ENCODE measurements at places on chromosomes 6 and 20.
A peak's percentile ranks its signal among the peaks of the same experiment; 100 is the strongest.

GRCh38 chr6:133136177-133136880, 104.8 kb upstream of the EYA4 start:
- no peak for DNase-seq

GRCh38 chr6:11650025-11650696, 112.6 kb downstream of the TMEM170B start:
- DNase-seq: no peak

DNA sequence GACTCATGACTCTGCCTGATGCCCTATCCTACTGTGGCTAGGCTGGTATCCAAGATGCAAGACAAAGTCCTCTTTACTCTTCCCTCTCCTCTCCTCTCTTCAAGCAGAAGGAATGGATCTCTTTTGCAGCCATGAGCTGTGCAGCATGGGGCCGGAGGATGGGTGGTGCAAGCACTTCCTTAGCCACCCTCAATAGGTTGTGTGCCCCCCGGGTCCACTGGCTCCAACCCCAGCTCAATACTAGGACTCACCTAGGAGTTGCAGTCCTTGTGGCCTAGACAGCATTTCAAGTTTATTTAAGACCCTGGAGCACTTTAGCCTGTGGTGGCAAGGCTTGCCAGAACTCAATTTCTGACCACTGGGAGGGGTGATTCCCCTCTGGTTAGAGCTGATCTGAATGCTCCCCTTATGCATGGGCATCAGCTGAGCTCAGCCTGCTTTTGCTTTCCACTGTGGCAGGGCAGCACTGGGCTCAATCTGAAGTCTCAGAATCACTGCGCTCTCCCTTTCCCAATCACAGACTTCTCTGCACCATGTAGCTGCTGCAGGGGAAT, 29.0 kb upstream of the GRM4 start:
- no peak for DNase-seq

GRCh38 chr6:38137608-38138265, 318.2 kb downstream of the ZFAND3 start:
- no peak for DNase-seq

DNA sequence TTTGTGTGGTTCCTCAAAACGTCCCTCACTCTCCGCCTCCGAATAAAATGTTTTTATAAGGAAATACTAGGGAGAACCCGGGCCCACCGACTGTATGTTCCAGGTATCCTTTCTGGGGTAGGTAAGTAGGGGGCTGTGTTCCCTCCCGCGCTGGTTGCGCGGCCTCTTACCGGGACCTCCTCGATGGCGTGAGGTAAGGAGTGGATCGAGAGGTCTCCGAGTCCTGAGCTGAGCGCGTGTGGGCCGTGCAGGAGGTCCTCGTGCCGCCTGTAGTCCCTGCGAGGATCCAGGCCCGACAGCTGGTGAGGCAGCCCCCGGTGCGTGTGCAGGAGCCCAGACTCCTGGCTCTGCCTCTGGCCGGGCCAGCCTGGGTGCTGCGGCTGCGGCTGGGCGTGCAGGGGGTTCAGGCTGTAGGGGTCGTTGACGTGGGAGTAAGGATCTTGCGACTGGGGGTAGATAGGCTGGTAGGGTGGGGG, 5.1 kb downstream of the TFAP2A start:
- no peak for DNase-seq

DNA sequence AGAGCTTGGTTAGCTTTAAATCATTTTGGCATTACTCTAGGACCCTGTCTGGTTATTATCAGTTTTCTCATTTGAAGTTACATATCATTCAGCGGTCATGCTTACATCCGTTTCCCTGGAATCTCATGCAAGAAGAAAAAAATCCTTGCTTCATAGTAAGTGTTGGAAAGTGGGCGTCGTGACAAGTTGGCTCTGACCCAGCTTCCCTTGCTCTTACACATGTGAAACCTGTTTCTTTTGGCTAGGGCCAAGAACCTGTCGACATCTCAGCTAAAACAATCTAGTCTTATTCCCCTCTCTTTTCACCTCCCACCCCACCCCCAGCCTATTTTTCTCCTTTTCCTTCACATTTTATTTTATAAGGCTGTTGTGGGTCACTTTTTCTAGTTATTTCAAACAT, 45.5 kb downstream of the ANKS1A start:
- no peak for DNase-seq

DNA sequence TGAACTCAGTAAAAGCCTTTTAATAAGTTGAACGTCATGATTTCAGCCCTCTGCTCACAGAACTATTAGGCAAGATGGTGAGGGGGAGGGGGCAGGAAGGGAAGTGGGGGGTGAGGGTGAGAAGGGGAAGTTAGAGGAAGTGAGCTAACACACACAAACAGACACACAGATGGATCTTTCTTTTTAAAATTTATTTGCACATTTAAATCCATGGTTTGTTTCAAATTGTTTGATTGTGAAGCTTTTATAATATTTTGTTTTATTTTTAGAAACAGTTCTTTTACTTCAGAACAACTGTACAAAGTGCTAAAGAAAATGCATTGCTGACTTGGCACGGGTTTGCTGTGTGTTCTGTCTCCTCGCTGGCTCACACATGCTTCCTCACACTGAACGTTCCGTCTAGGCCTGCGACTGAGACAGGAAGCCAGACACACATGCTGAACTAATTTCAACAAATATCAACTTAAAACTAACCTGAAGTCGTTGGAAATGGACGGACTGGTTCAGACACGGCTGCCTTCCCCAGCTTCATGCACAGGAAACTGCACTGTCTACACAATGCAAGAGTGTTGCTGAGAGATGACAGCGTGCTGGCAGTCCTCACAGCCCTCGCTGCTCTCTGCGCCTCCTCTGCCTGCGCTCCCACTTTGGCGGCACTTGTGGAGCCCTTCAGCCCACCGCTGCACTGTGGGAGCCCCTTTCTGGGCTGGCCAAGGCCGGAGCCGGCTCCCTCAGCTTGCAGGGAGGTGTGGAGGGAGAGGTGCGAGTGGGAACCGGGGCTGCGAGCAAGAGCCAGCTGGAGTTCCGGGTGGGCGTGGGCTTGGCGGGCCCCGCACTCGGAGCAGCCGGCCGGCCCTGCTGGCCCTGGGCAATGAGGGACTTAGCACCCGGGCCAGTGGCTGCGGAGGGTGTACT, 8.1 kb upstream of the ZBP1 start:
- DNase-seq: peak; percentile 55

DNA sequence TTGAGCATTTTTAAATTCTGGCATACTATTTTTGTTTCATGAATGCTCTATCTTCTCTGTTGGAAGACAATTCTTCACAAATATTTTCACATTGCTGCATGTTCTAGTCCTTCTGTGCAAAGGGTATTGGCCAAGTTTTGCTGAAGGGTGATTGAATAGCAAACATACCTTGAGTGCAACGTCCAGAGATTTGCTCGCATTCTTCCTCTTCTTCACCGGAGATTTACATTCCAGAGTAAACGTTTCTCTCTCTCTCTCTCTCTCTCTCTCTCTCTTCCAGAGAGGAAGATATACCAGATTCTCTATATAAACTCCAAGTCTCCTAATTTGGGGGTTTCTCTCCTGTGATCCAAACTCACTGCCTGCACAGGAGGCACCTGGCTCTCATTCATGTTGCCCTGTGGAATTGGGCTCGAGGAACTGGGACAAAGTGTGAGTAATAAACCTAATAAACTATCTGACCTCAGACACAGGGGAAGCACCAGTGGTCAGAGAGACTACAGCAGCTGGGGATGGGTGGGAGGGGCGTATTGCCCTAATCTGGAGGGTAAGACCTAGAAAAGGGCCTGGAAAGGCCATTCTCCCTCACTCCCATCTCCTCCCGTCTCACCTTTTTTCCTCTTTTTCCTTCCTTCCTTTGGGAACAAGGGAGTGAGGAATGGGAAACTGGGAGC, 1.1 kb upstream of the TREML1 start:
- DNase-seq: no peak

GRCh38 chr6:25192590-25193459, 86.3 kb upstream of the CARMIL1 start:
- no peak for DNase-seq

GRCh38 chr6:167590193-167590592, 236.5 kb upstream of the AFDN start:
- DNase-seq: no peak

- no peak for DNase-seq
These were observed 84.1 kb downstream of the TNFAIP3 start for GRCh38 chr6:137951064-137951597.

DNA sequence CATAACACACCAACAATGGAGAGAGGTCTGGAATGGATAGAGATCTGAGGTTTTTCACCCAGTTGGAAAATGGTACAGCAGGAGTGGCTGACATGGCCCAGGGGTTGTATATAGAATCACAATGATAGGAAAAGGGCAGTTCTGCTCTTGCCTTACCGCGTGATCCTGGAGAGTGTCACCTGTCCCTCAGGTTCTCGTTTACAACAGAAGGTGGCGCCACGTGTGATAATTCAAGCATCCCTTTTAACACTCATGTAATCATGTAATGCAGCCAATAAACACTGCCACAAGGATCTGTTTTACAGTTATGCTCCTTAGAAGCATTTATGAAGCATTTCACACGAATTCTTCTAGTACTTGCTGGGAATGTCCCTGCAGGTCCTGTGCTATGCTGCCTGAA, 12.9 kb upstream of the WFDC2 start:
- DNase-seq: peak; percentile 60

DNA sequence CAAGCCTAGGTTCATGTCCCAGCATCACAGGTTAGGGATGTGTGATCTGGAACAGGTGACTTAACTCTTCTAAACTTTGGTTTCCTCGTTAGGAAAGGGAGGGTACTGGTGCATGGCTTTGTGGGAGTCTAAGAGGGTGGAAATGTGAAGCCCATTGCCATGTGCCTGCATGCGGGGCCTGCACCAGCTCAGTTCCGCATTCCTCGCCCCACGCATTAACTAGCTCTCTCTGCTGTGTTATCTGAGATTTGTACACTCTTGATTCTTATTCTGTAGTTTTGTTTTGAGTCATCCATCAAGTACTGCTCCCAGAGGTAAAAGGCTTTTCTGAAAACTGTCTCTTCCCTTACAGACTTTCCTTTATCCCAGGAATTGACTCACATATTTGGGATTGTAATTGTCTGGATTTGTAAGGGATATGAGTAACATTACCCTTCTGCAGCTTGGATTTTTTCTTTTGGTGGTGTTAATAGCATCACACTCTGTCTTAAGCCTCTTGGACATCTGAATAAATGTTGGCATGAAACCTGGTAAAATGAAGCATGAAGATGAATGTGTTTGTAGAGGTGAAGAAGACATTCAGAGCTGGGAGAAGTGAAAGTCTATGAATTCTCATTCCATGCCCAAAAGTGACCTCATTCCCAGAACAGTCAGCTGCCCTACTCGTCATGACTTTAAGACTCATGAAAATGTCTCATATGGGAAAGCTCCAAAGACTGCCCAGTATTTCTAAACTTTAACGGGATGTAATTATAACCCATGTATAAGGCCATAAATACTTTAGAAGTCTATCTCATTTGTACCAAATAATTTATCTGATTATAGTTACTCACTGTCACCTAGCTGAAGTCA, 357.3 kb downstream of the FOXA2 start:
- no peak for DNase-seq

DNA sequence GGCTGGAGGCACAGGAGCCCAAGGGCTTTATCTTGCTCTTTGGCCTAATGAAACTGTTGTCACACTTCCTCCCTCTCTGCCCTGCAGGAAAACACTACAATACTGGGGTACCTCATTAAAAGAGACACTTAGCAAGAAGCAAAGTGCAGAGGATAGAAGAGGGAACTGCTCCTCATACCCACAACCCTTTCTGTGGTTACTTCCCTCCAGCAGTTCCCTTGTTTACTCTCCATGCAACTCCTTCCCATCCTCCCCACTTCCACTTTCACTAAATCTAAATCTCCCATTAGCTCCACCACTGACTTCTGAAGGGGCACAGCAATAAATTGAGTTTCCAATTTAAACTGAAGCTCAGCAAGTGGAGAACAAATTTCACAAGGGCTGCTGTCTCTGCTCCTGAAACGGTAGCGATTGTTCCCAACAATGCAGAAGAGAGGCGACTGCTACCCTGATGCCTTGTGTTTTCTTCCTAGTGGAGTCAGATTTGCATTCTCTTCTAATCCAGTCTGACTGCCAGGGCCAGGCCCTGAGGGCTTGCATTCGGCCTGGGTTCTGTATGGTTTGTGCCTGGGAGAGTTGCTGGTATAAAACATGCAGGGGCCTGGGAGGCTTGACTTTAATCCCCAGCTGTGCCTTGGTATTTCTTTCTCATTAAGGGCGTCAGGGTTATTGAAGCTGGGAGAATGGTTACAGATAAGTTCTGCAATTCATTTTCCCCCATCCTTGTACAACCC, 454.7 kb downstream of the TFAP2B start:
- no peak for DNase-seq

DNA sequence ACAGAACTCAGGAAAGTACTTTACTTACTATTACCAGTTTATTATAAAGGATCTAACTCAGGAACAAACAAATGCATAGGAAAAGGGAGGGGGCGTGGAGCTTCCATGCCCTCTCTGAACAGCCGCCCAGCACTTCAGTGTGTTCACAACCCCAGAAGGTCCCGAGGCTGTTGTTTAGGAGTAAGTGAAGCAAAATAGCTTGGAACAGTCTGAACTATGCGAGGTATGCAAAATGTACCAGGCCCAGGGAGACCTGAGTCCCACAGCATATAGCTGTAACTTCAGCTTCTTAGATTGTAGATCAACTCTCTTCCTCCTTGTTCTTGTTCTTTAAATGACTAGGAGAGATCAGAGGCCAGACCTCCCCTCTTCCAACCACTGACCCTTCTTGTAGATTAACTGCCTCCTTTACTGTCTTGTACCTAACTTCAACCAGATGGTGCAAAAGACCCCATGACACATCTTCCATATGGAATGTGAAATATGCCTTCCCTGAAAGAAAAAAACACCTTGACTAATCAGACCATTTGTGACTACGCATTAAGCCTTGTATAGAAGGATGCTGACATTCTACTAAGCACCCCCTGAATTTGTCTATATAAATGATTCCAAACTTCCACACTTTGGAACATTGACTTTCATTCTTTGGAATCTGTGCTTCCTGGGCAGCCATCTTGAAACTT, 98.8 kb upstream of the SNX9 start:
- DNase-seq: no peak

GRCh38 chr6:41596096-41596685, 42.1 kb upstream of the MDFI start:
- DNase-seq: no peak

DNA sequence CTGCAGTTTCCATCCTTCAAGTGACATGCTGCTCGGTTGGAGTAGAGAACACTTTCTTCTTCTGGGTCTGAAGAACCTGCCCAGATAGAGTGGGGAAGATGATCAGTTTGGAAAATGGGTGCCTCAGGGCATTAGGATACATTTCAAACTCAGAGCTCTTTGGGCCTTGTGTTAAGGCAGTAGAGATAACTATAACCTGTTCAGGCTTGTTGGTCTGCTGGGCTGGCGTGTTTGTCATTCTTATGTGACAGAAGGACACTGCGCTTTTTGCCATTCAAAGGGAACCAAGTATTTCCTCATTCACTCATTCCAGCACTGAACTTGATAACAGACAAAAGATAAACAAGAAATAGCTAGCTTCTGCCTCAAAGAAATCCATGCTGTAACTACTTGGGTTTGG, 3.8 kb downstream of the TOMM34 start:
- no peak for DNase-seq

- no peak for DNase-seq
These were observed 103.9 kb upstream of the AFDN start for GRCh38 chr6:167722634-167723309.

- DNase-seq: peak; percentile 38
These were observed 2.5 kb upstream of the PTPRT start for GRCh38 chr20:43191946-43192863.
